ENCODE measurements at places on chromosomes 5 and 9.

DNA sequence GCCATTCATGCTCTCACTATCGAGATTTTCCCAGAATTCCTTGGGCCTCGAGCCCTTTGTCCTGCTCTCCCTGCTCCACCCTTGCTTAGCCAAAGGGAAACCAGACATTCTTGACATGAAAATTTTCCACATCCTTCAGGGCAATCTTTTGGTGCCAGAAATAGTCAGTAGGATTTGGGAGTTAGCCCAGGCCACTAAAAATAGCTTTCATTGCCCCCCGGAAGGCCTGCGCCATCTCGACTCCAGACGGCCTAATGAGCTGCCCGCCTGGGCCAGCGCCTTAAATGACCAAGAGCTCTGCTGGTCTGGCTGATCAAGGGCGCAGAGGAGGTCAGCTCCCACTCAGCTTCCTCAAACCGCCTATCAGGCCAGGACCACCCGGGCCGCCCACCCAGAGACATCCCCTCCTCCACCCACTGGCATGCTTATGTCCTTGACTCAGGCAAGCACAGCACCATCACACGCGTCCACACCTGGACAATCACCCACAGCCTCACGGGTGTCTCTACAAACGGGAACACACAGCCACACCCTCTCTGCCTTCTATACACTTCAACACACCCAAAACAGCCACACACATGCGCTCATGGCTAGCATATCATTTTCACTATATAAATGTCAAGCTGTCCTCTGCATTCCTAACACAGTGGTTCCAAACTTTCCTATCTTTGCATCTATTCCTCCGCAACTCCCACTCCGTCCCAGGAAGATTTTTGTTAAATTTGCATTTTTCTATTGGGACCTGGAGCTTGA, 20.9 kb downstream of the DUSP1 start:
- no peak for DNase-seq

DNA sequence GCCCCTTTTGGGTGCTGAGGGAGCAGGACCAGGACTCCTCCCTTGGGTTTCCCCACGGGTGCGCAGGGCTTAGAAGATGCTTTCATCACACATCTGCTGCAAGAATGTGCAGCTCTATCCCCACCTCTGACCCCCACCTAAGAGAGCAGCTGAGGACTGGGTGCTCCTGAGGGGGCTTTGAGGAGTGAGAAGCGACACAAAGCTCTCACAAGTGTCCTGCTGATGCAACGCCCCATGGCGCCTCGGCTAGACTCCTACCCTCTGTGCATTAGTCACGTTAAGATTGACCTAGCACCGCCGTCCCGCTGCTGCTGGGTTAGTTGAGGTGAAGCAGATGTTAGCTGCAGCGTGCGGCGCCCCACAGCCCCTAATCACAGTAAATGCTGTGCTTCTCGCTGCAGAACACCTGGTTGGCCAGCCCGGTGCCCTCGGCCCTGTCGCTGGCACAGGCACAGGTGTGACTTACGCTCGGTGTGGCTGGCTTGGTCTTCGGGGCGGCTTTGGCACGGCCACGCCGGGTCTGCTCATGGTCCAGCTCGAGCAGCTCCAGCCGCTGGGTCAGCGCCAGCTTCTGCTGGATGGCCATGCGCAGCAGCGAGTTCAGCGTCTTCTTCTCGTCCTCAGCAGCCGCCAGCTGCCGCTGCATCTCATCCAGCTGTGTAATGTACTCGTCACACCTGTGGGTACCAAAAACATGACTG, 45.0 kb upstream of the IPPK start:
- DNase-seq, result no peak

DNA sequence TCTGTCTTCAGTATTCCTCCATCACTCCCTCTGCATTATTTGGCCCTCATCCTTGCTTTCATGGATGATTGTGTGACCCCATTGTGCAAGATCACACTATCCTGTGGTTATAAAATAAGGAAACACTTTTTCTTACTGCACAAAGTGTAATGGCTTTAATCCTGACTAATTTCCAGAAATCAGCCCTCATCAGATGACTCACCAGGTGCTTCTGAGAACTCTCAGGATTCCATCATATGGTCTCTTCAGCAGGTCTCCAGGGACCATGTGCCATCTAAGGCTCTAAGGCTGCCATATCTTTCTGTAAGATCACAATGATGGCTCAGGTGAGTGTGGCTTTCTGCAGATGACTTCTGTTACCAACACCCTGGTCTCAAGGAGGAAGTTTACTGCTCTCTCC, 27.3 kb upstream of the FER start:
- DNase-seq, result no peak

- no peak for DNase-seq
These were observed 4.1 kb downstream of the NFIL3 start for GRCh38 chr9:91419222-91420191.

- no peak for DNase-seq
These were observed 103.6 kb downstream of the PDE4D start for GRCh38 chr5:59789894-59790293.

GRCh38 chr5:60503771-60504170, 196.2 kb downstream of the DEPDC1B start:
- no peak for DNase-seq

DNA sequence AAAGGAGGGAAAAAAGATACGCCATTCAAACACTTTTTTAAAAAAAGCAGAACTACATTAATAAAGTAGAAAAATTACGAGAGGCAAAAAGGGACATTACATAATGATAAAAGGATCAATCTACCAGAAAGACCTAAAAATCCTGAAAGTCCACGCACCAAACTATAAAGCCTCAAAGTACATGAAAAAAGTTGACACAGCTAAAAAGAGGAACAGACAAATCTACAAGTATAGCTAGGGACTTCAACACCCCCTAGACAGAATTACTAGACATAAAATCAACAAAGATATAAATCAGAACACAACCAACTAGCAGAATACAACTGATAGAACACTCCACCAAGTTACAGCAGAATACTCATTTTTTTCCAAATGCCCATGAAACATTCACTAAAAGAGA, 11.1 kb downstream of the CAMSAP1 start:
- no peak for DNase-seq

GRCh38 chr9:91120200-91120599, 241.5 kb downstream of the AUH start:
- no peak for DNase-seq

DNA sequence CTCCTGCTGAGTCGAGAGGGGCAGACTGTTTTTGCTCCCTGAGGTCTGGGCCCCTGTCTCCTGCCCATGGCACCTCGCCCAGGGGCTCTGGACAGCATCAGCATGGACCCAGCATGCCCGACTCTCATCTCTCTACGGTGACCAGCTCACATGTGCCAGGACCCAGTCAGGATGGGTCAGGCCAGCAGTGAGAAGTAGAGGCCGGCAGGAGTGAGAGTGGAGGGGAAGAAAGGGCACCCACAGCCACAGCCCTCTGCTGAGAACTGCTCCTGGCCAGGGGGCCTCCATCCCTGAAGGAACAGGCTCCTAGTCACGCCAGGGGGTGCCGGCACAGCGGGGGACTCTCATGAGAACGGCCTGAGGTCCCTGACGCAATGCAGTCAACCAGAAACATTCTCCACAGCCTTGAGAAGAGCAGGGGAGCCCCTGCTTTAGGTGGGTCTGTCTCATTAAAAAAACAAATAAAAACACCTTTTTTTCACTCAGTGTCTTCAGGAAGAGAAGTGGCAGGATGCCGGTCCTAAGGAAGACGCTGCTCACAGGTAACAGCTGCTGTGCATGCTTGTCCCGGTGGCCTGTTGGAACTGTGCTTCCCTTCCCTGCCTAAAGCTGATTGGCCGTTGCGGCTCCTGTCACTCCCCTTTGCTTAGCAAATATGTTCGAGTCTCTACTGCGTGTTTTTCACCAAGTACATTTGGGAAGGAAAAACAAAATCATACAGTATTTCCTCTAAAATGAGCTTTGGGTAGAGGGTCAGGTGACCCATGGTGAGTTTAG, 85.7 kb upstream of the FBXW11 start:
- no peak for DNase-seq

DNA sequence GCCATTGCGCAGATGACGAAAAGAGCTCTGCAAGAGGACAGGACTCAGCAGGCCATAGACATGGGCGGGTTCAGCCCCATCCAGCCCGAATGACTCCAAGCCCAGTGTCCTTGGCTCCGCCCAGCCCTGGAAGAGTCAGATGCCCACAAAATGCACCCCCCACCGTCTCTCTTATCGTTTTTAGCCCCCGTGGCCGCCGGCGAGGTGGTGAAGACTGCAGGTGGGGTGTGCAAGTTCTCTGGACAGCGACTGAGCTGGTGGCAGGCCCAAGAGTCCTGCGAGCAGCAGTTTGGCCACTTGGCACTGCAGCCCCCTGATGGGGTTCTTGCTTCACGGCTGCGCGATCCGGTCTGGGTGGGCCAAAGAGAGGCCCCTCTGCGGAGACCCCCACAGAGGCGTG, 2.1 kb downstream of the ADGRD2 start:
- DNase-seq, result no peak

GRCh38 chr5:62794456-62794855, 215.8 kb downstream of the LRRC70 start:
- DNase-seq, result no peak
